ENCODE measurements at places on chromosomes 2 and 18.

DNA sequence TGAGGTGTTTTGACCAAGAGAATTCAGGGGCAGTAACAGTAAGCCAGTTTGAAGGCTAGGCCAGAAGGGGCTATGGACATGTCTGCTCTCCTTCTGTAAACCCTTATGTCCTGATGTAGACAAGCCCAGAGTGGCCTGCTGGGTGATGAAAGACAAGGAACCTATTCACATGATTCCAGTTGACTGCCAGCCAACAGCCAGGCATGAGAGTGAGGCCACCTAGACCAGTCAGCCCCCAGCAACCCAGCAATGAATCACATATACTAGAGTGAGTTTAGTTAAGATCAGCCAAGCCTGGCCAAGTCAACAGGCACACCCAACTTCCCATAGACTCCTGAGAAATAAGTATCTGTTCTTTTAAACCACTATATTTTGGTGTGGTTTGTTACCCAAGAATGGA, 1889.7 kb upstream of the CELF4 start:
- no peak for DNase-seq

DNA sequence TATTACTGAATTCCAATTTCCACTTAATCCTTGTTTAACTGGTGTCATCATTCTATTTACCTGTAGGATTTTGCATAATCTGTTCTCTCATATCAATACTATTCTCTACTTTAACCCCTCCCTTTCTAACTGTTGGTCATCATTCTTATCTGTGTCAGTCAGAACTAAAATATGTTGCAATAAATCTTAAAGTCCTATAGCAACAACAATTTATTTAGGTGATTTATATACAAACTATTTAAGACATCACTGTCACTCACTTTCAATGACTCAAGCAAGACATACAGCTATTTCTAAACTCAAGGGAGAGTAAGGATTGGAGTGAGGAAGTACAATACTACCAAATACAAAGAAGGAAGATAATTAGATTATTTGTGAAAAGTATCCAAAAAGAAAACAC, 740.4 kb downstream of the DSC3 start:
- no peak for DNase-seq

- no peak for DNase-seq
Measured at GRCh38 chr2:165804719-165805118, 10.7 kb upstream of the GALNT3 start.

- no peak for DNase-seq
Measured at GRCh38 chr2:178819147-178819875, 12.1 kb upstream of the TTN start.

- DNase-seq, result no peak
Measured at GRCh38 chr2:145356056-145356455, 836.1 kb upstream of the ZEB2 start.

Data from NCI-H1417 treated with DMSO at 0.1 percent for 48 hours (cell line).